Jurkat, Clone E6-1 (cell line): ENCODE measurements at places on chromosomes 5 and 9.

DNA sequence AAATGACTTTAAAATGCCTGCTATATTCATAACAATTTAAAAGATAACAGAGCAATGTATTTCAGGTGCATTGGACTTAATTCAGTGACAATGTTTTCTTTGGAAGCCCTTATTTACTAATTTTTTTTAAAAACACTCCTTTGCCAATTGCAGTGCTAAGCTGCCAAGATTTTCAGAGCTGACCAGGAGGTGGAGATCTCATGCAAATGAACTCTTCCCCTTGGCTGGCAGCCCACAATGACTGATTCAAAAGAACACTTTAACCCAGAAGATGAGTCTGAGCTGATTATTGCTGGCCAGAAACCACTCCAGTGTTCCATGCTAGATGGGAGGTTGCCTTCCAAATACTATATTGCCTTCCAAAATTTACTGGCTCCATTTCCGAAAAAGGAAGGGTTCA is 128.3 kb upstream of the CCNH start:
- no peak for DNase-seq

- DNase-seq: no peak
These were observed 28.4 kb downstream of the HSDL2 start for GRCh38 chr9:112408275-112408674.

DNA sequence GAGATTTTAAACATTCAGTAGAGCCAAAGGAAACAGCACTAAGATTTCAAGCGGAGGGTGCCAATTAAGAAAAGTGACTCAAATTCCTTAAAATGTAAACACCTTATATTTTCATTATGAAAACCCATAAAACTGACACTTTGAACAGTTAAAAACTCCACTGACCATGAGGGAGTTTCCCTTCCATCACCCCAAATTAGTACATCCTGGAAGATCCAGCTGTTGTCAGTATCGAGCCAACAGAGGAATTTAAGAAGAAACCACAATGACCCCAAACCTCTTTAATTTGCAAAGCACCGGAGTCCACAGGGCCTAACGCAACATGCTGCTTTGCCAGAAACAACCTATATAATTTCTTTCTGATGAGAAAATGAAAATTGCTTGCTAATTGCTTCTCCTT is 41.3 kb downstream of the ROR2 start:
- no peak for DNase-seq

GRCh38 chr5:151523335-151523734 is 67.8 kb downstream of the FAT2 start:
- DNase-seq: peak; percentile 51

- DNase-seq: no peak
These were observed 205.9 kb downstream of the FSTL4 start for GRCh38 chr5:133406208-133406976.

GRCh38 chr9:6415266-6415665 is 2.3 kb downstream of the UHRF2 start:
- no peak for DNase-seq

GRCh38 chr5:893137-893506 is 438 bp downstream of the TRIP13 start:
- DNase-seq: no peak

- no peak for DNase-seq
These were observed 6.5 kb downstream of the AMACR start for GRCh38 chr5:34001241-34001841.

DNA sequence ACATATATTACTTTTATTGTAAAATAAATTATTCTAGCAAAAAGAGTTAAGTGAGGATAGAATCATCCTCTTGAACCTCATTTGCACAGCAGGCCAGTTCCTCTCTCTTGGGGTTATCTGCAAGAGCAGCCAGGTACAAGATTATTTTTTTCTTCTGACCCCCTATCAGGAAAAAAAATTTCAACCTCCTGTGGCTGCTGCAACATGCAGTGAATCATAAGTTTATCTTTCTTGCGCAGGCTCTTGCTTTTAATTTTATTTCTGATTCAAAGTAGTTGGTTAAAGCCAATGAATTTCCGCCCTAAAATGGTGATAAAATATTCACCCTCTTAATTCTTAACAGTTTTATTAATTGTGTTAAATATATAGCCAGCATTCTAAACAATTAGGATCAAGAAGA is 69.7 kb upstream of the PPP3R2 start:
- DNase-seq: no peak

- no peak for DNase-seq
These were observed 54.5 kb downstream of the PDE4D start for GRCh38 chr5:59838989-59839388.

DNA sequence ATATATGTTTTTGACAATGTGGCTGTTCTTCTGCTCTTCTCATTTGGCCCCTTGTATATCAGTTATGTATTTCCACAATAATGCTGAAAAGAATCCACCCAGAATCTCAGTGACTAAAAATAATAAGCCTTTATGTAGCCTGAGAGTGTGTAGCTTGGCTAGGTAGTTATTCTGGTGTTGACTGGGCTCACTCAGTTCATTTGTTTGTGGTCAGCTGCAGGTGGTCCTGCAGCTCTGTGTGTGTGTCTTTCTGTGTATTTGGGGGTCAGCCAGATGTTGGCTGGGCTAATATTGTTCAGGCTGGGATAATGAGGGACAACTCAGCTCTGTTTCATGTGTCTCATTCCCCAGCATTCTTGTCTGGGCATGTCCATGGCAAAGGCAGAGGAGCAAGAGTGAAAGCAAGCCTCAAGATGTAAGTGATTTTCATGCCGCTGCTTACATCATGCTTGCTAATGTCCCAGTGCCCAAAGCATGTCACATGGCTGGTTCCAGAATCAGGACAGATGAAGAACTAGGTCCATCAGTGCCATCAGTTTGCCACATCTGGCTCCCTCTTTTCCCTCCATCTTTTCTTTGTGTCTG is 162.8 kb downstream of the KCTD16 start:
- DNase-seq: no peak

- no peak for DNase-seq
These were observed 24.0 kb downstream of the NR6A1 start for GRCh38 chr9:124747065-124747464.

GRCh38 chr5:157387683-157388093 is 72.3 kb upstream of the NIPAL4 start:
- no peak for DNase-seq

- no peak for DNase-seq
These were observed 299.2 kb downstream of the BNC2 start for GRCh38 chr9:16571127-16571802.
